ENCODE measurements at places on chromosomes 2 and 18. TPM values are rescaled to one million over a fixed set of nuclear protein-coding genes. Genes with fewer than 3 reads are reported as not detected.

Gene ESPNL
- 0.71 TPM for polyA plus RNA-seq

Gene SPP2
- not detected for polyA plus RNA-seq

Gene CYP26B1
- polyA plus RNA-seq = 0.40 TPM

Gene GAREM2
- polyA plus RNA-seq = 0.11 TPM

Gene ARL6IP6
- polyA plus RNA-seq = 17.5 TPM

Gene MYO5B
- 5.3 TPM for polyA plus RNA-seq

Gene PTCD3
- polyA plus RNA-seq = 16.5 TPM

Gene FBLN7
- polyA plus RNA-seq = 0.16 TPM

Gene LGALSL
- 13.6 TPM for polyA plus RNA-seq

Gene GALNT14
- polyA plus RNA-seq = 50.6 TPM

Gene LAMA3
- 1,610 TPM for polyA plus RNA-seq

Gene CNOT11
- 30.5 TPM for polyA plus RNA-seq

Gene FAM124B
- not detected for polyA plus RNA-seq

Gene TNP1
- not detected for polyA plus RNA-seq

Gene FOXD4L1
- 0.02 TPM for polyA plus RNA-seq

Gene TRMT61B
- polyA plus RNA-seq = 17.2 TPM

Gene ADRA2B
- 0.04 TPM for polyA plus RNA-seq

Gene SLC66A3
- polyA plus RNA-seq = 8.8 TPM

Gene TUBB6
- polyA plus RNA-seq = 680 TPM

Gene ANKRD62
- not detected for polyA plus RNA-seq

Gene RESP18
- polyA plus RNA-seq = not detected

Gene UPP2
- polyA plus RNA-seq = not detected

Gene VIT
- polyA plus RNA-seq = not detected

Gene OLA1
- polyA plus RNA-seq = 131 TPM
